ENCODE measurements at places on chromosomes 2 and 18. TPM values are rescaled to one million over a fixed set of nuclear protein-coding genes. Genes with fewer than 3 reads are reported as not detected.

DNA sequence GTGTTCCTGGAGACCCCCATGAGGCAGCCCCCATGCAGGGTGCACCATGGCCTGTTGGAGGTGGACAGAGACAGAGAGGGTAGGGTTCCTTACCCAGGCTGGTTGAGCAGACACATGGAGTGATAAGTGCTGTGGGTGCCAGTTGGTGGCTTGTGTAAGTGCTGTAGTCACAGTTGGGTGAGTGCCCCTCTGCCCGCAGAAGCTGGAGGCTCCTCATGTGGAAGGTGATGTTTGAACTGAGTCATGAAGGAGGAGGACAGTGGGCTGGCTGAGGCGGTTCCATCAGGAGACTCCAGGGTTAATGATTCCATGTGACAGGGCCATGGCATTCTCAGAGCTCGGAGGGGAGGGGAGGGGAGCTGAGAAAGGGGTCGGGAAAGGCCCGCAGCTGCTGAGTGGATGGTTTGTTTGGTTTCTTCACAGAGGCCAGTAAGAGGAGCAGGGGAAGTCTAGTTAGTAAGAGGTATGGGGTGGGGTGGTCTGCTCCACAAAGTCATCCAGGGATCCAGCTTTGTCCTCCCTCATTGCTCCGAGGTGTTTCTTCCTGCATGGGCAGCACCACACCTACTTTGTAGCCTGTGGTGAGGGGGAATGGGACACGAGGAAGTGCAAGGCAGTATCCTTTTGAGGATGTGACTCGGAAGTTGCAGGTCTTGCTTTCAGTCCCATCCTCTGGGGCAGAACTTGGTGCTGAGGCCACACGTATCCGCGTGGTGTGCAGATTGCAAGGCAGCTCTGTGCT lies 13.6 kb downstream of the IMPA2 start:
- H3K4me3 ChIP-seq, result no peak overlapping the region
- H3K27ac ChIP-seq, result peak overlapping the region; percentile 79
- H3K4me1 ChIP-seq, result peaks cover 18% of the 10 kb centered on the region
- peak; percentile 73 for DNase-seq

DNA sequence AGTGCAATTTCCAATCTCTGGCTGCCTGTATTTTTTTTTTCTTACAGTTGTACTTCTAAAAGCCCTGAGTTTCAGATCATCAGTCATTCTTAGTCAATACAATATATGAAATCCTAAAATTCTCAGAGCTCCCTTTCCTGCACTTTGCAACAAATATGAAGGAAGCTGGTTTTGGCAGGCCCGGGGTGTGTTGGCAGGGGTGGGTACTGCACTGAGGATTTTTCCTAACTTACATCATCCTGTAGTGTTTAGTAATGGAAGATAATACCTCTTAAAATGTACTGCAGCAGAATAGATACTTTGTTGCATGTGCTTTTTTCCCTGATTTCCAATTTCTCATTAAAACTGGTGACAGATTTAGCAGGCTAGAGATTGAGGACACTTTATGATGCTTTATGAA lies 374.6 kb downstream of the PTH2R start:
- H3K36me3 ChIP-seq, result no peaks in the 10 kb centered on the region
- H3K27ac ChIP-seq, result no peak overlapping the region
- no peak overlapping the region for H3K4me3 ChIP-seq
- no peak for DNase-seq

DNA sequence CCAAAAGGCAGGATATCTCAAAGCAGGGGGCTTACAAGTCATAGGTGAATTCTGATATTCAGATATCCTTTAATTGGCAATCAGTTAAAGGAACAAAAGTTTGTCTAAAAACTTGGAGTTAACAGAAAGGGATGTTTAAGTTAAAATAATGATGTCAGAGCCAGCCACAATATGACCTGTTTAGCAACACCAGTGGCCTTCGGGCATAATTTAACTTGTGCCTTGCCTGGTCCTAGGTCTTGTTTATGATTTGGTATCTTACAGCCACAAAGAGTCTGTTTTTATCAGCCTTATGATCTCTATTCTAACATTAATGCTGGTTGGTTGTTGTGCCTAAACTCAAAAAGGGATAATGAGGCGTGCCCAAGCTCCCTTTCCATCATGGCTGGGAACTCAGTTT lies 252.9 kb downstream of the RNF152 start:
- no peaks in the 10 kb centered on the region for H3K27me3 ChIP-seq
- no peak overlapping the region for H3K27ac ChIP-seq
- no peaks in the 10 kb centered on the region for H3K4me1 ChIP-seq
- H3K4me3 ChIP-seq, result no peak overlapping the region
- no peak for DNase-seq

- H3K27me3 ChIP-seq, result no peaks in the 10 kb centered on the region
- no peaks in the 10 kb centered on the region for H3K36me3 ChIP-seq
- H3K27ac ChIP-seq, result no peak overlapping the region
- H3K4me3 ChIP-seq, result no peak overlapping the region
- DNase-seq, result no peak
Observed at GRCh38 chr18:69246027-69246426, 154.7 kb upstream of the DOK6 start.

The SOCS6 gene
- 48.1 TPM for total RNA-seq

The SFTPB gene
- not detected for total RNA-seq

The GALM gene
- total RNA-seq, result 8.6 TPM

The PCARE gene
- total RNA-seq, result not detected

The RGPD4 gene
- not detected for total RNA-seq

The PKDCC gene
- 9.9 TPM for total RNA-seq
